Kidney (tissue), 22 donors: ENCODE measurements at places on chromosomes 2 and 18. TPM values are rescaled to one million over a fixed set of nuclear protein-coding genes. Genes with fewer than 3 reads are reported as not detected.

GRCh38 chr2:193583638-193584400 lies 1389.1 kb upstream of the TMEFF2 start:
- no peaks in the 10 kb centered on the region for H3K4me1 ChIP-seq
- no peak overlapping the region for H3K27ac ChIP-seq
- no peak overlapping the region for H3K4me3 ChIP-seq
- no peak for DNase-seq
- H3K27me3 ChIP-seq: no peaks in the 10 kb centered on the region

The GATA6 gene
- total RNA-seq: 10.9 TPM

The PRKAG3 gene
- total RNA-seq: not detected

GRCh38 chr2:48313036-48313877 lies 216.7 kb upstream of the STON1 start:
- no peak for DNase-seq
- peak overlapping the region; percentile 84 for H3K4me3 ChIP-seq
- H3K36me3 ChIP-seq: no peaks in the 10 kb centered on the region
- no peaks in the 10 kb centered on the region for H3K4me1 ChIP-seq
- H3K27me3 ChIP-seq: no peaks in the 10 kb centered on the region
